ENCODE measurements at places on chromosomes 7 and 10.
A peak's percentile ranks its signal among the peaks of the same experiment; 100 is the strongest.

- DNase-seq = no peak
These were observed 88.9 kb downstream of the GTF2IRD1 start for GRCh38 chr7:74542558-74543117.

DNA sequence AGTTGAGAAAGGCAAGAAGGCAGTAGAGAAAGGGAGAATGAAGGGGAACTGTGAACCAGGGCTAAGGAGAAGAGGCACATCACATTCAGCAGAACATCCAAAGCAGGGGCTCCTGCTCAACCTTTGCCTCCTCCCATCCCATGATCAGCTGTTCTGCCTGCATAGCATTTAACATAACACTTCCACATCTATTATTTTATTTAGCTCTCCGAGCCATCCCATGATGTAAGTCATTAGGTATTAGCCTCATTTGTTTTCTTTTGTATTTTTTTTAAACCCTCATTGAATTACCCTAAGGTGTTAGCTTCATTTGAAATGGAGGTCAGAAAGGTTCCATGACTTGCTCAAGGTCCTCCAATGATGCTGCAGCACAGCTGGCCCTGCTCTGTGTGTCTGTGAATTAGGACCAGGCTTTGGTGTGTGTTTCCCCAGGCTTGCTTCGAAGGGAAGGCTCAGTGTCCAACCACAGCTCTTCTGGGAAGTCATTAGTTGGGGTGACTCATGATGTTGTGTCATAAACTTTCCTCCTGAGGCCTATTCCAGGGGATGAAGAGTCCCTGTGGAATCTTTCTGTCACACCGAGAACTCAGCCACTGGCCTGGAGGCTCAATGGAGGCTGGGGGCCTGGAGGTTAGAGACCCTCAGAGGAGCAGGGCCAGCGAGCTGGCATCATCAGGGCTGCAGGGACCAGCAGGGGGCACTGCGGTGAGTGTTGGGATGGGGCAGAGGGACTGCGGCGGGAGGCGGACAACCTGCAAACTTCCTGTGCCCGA is 16.5 kb downstream of the NPFFR1 start:
- DNase-seq = no peak

DNA sequence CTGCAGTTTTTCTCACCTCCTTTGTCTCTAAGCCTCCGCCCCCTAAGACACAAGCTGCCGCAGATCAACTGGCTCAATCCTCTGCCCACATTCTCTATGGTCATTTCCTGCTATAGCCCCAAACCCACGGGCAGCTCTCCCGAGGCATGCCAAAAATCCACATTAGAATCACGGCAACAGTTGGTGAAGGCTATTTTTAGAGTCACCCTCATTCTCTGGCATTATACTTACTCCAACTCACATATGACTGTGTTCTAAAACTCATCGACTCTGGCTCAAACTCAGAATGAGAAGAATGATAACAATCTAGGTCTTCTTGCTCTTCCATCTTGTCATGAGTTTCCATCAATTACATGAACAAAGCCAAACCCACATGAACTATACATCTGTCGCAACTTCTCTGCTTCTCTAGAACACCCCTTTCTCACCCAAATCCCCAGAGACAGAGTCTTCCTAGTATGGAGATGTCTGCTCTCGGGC is 10.9 kb upstream of the KIAA1549 start:
- DNase-seq = no peak

DNA sequence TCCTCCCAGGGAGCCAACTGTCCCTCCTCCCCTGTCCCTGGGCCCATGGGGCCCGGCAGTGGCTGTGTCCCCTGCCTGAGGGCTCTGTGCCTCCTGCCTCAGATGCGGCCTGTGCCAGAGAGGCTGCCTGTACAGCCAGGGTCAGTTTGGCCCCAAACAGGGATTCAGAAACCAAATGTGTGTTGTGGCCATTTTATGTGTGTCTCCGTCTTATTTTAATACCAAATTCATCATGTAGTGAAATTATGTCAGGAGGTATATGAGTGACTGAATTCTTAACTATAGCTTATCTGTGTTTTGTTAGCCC is 114.8 kb downstream of the NT5C2 start:
- DNase-seq = no peak

GRCh38 chr7:92417913-92418312 is 29.4 kb upstream of the GATAD1 start:
- no peak for DNase-seq

GRCh38 chr10:132836248-132836831 is 50.4 kb upstream of the NKX6-2 start:
- no peak for DNase-seq

GRCh38 chr10:114110174-114110972 is 63.6 kb downstream of the CCDC186 start:
- DNase-seq = no peak

DNA sequence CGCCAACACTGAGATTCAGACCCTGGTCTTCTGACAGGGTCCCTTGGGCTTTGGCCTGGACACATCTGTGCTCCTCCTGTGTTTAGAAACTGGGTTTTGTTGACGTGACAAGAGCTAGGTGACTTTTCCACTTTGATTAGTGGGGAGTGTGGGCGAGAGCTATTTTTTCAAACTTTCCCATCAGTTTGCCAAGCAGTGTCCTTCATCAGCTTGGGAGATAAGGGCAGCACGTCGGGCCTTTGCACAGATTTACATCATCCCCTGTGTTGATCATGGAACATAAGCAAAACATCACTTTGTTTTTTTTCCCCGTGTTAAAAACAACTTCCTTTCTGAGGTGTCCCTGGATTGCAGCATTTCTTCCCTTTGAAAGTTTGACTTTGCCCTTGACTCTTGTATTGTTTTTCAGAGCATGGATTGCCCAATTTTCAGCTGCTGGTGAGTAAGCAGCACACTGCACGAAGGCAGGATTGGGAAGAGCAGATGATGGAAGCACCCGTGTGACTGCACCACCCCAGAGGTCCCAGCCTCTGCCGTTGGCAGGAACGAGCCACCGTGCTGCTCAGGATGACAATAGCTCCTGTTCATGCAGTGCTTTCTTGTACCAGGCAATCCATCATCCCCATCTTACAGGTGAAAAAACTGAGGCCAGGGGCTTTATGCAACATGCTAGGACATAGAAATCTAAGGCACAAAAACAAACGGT is 6.4 kb upstream of the IGFBP1 start:
- DNase-seq = no peak

DNA sequence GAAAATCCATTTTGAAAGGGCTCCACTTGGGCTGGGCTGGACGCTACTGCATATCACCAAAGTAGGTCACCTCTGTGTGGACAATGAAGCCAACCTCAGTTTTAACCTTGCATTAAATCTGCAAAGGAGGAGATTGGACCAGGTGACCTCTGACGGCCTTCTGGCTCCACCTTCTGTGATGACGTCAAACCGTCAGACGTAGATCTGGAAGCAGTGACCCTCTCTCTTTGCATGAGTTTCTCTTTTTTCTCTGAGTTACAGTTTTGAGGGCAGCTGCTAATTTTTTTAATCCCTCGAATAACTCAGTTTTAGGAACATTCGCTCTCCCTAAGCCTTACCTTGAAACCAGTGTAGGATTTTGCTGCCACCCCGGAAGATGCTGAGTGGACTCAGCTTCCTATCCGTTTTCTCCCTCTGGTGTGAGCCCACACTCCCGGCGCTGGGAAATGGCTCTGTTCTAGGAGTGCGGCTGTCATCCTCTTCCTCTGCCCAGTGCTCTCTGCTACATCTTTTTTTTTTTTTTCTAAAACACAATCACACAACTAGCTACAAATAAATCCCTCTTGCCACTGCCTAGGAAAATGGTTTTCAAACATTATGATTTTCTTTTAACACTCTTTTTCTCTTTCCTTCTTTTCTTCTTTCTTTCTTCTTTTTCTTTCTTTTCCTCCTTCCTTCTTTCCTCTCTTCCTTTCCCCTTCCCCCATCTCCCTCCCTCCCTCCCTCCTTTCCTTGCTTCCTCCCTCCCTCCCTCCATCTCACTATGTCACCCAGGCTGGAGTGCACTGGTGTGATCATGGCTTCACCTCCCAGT is 27.7 kb upstream of the NMT2 start:
- no peak for DNase-seq

DNA sequence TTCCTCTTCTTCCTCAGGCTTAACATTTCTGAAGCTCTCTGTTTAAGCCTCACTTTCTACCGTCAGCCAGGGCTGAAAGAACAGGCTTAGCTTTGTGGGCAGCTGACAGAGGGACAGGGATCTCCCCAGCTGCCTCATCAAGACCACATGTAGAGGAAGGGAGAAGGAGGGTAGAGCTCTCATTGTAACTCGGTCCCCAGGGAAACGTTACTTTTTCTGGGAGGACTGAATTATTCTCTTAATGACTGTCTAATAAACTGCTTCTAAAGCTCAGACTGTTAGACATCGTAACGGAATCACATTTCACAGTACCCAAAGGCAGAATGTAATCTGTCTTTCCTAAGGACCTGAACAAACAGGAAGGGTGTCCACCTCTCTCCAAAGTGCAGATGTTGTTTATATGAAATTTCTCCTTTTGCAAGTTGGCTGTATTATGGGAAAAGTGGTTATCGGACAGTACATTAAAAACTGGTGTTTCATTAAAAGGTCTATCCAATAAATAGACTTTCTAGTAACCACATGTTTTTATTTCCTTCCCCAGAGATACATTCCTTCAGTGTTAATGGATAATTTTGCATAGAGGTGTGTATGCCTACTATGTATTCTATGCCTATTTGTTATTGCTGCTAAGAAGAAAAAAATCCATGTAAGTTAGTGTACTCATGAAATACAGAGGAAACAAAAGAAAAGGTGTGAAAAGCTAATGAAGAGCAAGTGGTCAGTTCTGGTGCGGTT is 144.2 kb downstream of the CTTNBP2 start:
- no peak for DNase-seq

GRCh38 chr10:34551295-34551694 is 263.8 kb downstream of the PARD3 start:
- no peak for DNase-seq

DNA sequence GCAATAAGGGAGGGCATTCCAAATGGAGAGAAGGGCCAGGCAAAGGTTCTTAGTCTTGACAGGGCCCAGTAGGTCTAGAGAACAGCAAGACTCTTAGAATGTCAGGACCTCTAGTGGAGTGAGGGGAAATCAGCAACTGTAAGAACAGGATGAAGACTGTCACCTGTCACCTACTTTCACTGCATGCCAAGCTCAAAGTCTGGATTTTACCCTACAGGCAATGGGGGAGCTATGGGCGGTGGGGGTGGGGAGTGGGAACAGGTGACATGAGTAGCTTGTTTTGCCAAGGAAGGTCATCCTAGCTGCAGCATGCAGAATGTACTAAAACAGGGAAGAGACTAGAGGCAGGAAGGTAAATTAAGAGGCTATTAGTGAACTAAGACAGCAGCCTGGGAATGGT is 18.3 kb downstream of the GOT1 start:
- no peak for DNase-seq

GRCh38 chr7:134432296-134433152 is 26.4 kb downstream of the AKR1B1 start:
- DNase-seq = peak; percentile 95

DNA sequence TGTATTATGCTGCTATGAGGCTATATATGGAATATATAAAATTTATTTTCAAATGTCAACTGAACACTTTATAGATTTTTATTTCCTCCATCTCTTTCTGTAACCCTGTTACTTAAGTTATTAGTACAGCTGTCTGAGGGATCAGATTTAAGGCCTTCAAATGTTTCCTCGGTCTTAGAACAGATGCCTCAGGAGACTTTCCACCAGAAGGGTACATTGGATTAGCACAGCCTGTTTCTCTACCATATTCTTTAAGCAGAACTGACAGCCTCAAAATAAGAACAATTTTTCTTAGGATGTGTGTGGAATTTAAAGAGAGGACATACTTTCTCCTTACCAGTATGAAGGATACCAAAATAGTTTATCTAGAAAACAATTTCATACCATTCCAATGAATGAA is 53.0 kb upstream of the HGF start:
- no peak for DNase-seq

- no peak for DNase-seq
These were observed 120.6 kb downstream of the TMEM26 start for GRCh38 chr10:61332581-61332980.

DNA sequence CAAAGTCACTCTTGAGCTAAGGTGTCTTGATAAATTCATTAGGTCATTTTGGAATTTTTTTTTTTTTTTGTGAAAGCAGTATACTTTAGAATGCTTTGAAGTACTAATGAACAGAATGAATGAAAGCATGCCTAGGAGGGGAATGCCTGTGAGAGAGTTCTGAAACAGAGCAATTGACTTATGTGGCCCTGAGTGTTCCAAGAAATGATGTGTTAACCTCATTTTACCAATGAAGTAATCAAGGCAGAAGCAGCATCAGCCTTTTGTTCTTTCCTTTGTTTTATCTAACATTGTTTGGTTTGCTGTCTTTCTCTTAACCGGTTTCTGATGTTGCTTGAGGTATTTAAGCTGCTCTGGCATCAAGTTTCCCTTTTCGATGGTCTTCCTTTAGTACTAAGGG is 154.6 kb upstream of the HGF start:
- no peak for DNase-seq

DNA sequence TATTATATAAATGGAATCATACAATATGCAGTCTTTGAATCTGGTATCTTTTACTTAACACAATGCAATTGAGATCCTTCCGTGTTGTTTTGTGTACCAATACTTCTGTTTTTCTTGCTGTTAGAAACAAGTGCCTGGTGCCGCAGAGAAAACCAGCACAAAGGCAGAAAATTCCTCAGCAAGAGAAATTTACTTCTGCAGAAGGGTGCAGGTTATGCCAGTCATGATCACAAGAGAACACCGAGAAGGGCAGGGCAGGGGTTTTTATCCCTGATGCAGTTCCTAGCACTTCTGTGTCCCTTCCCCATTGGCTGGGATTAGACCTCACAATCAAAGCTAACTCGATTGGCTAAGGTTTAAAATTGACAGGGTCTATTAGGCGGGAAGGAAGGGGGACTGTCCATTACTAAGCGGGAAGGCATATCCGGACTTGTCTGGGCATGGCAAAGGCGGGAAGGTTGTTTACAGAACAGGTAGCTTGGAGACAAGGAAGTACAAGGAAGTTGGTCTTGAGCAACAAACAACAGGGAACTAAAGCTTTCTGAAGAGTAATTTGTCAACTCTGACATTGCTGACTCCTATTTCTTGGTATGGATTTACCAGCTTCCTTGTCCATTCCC is 2.4 kb upstream of the ZNF33B start:
- no peak for DNase-seq

All from retina (tissue), 1 donor.